ENCODE measurements at places on chromosomes 6 and 20.

- no peak for DNase-seq
These were observed 4.7 kb downstream of the EHMT2 start for GRCh38 chr6:31892821-31893220.

DNA sequence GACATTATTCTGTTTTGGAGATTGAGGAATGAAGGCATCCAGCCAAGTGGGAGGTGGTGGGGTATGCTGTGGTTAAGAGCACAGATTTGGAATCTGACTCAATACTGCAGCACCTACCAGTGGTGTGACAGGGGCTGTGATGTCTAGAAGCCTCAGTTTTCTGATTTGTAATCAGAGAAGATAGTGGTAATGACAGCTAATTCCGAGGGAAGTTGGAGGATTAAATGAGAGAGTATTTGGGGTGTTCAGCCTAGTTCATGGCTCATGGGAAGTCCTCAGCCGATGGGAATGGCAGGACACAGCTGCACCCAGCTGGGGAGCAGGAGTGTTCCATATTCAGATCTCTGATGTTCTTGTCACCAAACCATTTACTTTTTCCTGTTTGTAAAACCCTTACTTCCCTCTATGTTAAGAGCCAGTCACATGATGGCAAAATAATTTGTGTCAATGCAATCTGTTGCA lies 9.3 kb downstream of the SLC9A8 start:
- DNase-seq: no peak

DNA sequence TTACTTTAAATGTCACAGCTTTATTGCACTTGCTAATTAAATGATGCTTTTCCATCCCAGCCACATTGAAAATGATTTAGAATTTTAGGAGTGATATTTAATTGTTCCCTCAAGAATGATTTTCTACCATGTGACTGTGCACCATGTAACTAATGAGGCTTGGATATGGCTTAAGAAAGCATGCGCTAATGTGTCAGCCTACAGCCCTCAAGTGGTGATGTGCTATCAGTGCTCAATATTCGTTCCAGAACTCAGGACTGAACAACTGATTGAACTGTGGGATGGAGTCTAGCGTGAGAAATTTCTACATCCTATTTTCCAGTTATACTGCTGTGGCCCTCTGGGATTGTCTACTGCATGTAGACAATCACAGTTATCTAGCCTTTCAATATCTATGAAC lies 71.5 kb downstream of the PKIB start:
- no peak for DNase-seq

DNA sequence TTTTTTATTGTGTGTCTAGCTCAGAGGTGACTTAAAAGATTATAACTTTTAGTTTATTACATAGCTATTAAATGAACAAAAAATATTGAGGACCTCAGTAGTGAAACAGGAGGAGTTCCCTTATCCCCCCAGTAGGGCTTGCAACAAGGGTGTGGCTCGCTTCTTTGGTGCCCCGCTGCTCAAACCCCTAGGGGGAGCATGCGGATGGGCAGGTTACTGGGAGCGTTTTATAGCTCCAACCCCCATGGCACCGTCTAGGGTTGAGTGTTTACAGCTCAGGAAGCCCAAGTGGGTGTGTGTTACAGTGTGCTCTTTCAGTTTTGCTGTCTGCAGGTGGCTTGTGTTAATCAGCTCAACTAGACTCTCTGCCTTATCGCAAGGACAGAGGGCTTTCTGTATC lies 1513.7 kb downstream of the GRIK2 start:
- DNase-seq: no peak

GRCh38 chr6:147223736-147224135 lies 19.5 kb downstream of the STXBP5 start:
- DNase-seq: no peak

GRCh38 chr20:14536738-14537137 lies 199.3 kb upstream of the FLRT3 start:
- no peak for DNase-seq

DNA sequence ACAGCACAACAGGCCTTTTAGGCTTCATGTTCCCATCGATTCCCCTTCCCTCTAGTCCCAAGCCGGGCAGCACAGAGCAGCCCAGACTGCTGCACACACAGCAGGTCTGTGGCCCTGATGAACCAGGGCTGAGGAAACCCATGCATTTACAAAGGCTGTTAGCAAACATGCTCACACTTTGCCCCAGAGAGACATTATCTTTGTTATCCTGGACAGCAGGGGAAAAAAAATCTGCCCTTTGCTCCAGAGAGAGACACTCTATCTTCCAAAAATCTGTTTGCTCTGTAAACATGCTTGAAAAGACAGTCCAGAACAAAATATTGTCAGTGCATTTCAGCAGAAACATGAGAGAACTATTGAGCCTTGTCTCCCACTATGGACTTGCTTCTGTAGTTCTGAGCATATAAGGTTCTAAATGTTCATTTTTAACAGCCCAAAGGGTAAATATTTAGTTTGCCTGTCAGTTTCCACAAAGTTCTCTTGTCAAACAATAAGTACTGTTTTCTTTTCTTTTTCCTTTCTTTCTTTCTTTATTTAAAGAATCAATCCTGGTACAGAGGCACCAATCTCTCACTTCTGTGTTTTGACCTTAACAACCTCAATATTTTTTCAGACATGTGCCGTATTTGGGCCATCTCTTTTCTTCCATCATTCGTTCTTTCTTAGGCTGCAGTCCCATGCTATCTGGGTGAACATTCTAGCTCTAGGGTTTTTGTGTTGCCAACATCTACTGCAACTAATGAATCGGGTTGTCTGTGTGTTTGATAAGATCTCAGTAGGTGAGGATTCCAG lies 468.0 kb downstream of the EPM2A start:
- DNase-seq: no peak

DNA sequence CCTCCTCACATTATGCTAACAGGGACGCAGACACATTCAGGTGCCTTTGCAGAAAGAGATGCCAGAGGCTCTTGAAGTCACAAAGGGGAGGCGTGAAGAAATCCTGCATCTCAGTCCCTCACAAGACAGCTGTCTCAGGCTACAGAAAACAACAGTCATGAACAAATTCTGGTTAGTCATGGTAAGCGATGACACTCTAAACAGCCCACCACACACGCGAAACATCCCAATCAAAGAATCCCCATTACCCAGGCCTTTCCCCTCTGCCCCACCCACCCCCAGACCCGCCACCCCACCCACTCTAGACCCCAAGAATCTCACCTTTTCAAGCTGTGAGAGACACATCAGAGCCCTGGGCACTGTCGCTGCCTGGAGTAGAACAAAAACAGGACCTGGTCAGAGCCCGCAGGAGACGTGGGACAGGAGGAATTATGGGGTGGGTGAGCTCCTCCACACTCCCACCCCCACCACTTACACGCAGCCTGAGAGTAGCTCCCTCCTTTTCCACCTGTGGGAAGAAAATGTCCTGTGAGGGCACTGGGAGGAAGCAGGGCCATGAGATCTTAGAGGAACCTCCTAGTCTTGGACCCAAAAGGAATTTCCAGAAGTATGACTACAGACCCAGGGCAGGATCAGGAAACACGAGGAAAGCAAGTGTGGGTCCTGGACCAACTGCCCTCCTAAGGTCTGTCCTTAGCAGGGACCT lies 2.7 kb downstream of the HLA-B start:
- DNase-seq: no peak

GRCh38 chr6:37253486-37254007 lies 4.0 kb upstream of the TBC1D22B start:
- DNase-seq: no peak

DNA sequence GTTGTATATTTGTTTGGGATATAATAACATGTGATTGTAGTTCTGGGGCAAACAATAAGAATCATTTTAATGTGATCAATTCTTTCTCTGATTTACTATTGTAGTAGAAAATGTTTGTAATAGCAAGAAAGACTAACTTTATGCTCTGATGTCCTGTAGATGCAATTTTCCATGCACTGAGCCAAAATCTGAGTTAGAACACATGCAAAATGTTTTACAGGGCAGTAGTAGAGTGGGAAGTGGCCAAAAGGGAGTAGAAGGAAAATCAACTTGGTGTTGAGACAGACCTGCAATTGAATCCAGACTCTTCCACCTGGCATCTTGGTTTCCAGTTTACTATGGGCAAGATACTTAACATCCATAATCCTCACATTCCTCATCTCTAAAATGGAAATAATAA lies 93.5 kb upstream of the BMP5 start:
- no peak for DNase-seq

DNA sequence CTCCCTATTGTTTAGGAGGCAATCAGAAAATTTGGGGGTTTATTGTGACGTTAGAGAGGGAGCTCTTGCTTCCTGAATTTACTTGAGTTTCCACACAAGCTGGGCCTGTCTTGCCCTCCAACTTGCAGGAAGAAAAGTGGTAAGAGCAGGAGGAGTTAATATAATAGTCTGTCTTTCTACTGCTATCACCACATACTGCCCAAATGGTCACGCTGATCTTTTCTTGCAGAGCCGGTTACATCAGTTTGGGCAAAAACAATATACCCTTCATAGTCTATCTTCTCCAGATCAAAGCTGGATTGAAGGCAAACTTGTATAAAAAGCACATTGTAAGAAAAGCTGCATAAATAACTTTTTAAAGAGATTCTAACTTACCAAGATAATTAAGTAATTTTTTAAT lies 46.3 kb upstream of the ECHDC1 start:
- DNase-seq: no peak

- no peak for DNase-seq
These were observed 13.3 kb upstream of the FAXC start for GRCh38 chr6:99362678-99363268.

- no peak for DNase-seq
These were observed 36.1 kb downstream of the GMPR start for GRCh38 chr6:16274483-16274882.

DNA sequence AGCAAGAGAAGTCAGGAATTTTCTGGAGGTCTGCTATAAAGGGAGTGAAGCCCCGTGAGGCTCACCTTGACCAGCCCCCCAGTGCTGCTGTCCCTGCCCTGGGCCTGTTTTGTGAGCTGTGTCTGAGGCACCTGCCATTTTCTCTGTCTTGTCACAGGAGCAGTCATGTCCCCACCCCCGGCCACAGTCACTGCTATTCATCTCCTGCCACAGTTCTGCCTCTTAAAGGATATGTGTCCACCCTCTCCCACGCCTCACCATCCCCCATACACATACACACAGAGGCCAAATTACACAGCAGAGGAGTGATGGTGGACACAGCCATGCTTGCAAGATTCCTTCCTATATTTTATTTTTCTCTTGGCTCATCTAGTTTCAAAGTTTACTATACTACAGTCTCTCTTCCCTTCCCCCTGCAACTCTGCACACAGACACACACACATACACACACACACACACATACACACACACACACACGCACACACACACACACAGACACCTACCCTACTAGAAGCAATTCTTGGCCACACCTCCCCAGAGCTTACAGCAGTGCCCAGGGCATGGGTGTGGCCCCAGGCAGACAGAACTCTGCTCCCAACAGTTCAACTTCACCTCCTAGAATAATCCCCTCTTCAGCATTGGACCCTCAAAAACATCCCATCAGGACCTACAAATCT lies 68.7 kb upstream of the TAB2 start:
- no peak for DNase-seq

DNA sequence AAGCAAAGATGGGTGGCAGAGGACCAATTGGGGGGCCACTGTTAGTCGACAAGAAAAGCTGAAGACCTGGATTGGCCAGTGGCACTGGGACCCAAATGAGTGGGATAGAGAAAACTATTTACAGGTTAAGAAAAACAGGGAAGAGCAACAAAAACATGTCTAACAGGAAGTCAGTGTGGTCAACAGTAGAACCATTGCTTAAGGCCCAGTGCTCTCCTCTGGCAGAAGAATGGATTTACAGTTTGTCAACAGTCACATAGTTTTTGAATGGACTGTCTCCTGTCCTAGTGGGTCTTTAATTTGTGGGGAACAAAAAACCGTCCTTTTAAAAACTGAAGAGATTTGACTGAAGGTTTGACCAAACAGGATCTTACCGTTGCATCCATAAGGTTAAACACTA lies 12.1 kb upstream of the WTAP start:
- no peak for DNase-seq

DNA sequence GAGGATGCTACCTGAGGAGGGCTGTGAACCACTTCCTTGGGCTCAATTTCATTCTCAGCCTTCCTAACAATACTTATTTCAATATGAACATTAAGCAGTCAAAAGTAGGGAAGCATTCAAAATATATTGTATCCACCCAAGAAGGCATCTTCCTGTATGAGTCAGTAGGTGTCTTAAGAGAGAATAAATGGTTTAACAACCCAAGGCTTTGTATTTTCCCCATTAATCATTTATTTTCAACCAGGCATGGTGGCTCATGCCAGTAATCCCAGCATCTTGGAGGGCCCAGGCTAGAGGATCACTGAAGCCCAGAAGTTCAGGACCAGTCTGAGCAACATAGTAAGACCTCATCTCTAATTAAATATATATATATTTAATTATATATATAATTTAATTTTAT lies 74.5 kb upstream of the MARCKS start:
- no peak for DNase-seq

GRCh38 chr6:163162874-163163213 lies 251.7 kb upstream of the QKI start:
- DNase-seq: no peak

DNA sequence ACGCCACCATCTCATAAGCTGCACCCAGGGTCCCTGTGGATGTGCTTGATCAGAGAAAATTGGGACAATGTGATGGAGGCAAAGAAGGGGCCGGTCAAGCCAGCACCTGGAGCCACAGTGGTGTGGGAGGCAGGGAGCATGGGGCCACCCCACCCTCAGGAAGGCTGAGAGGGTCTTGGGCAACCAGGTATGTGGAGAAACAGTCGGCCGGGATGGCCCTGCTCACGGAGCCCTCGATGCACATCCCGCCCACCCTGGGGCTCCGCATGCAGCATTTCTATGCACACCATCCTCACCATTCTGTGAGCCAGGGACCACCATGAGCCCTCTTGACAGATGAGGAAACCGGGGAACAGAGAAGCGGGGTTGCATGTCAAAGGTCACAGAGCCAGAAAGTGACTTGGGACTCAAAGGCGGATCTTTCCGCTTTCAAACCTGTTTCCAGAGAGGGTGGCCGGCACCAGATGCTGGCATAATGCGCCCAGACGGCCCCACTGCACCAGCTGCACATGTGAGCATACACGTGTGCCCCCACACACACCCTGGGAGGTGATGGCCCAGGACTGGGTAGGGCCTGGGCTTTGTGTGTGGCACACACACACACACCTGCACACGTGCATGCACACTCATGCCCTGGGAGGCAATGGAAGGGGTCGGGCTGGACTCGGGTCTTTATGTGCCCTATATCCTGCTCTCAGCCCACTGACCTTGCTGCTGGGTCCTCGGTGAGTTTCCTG lies 398.5 kb downstream of the TAF4 start:
- DNase-seq: no peak

GRCh38 chr6:25297039-25297441 lies 17.9 kb downstream of the CARMIL1 start:
- DNase-seq: no peak

GRCh38 chr20:31801508-31801907 lies 17.6 kb upstream of the MYLK2 start:
- no peak for DNase-seq

DNA sequence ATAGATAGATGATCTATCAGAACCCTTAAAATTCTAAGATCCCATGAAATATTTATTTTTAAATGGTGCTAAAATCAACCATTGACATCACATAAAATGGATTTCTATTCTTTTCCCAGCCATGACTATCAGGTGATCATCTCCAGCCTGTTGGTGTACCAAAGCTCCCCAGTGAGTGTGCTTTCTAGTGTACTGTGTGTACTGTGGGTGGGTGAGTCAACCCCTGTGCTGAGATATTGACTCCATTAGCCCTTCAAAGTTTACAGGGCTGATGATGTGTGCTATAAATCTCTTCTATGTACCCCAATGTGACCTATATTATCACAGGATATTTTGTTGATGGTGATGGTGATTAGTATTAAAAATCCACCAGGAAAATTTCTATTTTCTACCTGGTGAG lies 344.6 kb downstream of the MMUT start:
- DNase-seq: no peak

Measured in activated CD4-positive, CD25-positive, alpha-beta regulatory T cell treated with anti-CD3 and anti-CD28 coated beads, Interleukin-2, amount 50 U/mL, for 72 hours (primary cell).